Nucleus accumbens (tissue), 56 donors: ENCODE measurements at places on chromosomes 13 and 19.
A peak's percentile ranks its signal among the peaks of the same experiment; 100 is the strongest.

DNA sequence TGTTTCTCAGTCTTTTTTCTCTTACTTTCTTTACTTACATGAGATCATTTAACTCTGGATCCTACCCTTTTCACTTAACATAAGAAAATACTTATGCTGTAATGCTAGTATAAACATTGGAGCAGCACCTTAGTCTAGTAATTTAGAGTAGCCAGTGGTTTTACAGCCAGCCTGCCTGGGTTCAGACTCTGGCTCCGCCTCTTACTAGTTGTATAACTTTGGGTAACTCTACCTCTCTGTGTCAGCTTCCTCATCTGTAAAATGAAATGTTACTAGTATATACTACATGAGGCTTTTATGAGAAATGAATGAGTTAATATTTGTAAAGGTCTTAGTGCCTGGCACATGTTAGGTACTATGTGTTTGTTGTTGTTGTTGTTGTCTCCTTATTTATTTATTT, 5.6 kb downstream of the CDADC1 start:
- no peak for DNase-seq

DNA sequence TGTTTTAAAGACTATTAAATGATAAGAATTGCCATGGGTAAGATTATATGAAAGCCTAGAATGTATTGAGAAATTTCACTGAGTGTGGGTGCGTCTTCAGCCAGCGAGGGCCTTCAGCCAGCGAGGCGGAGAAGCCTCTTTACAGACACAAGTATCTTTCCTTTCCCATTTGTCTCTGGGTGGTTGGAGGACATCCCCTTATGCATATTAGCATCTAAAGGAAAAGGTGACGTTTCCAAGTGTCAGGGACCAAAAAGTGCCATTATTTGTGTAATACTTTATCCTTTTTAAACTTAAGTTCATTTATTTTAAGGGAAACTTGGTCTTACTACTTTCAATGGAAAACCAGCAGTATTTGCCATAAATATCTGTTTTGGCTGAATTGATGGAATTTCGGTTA, 22.2 kb downstream of the SMARCA4 start:
- no peak for DNase-seq

DNA sequence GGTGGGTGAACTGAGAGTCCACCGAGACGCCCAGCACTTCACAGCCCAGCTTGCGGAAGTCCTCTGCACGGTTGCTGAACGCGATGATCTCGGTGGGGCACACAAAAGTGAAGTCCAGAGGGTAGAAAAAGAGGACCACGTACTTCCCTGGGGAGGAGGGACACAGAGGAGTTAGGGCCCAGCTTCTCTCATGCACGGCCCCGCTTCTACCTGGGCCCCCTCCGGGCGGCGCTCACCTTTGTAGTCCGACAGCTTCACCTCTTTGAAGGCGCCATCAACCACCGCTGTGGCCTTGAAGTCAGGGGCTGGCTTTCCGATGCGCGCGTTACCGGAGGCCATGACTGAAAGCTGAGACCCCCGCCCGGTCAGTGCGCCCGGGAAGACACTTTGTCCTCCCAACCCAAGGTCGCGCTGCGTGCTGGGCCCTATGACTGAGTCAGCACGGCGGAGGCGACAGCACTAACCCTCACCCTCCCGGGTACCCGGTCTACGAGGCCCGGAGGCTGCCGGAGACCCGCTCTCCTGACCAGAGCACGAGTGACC, 606 bp downstream of the PRDX2 start:
- DNase-seq = no peak

DNA sequence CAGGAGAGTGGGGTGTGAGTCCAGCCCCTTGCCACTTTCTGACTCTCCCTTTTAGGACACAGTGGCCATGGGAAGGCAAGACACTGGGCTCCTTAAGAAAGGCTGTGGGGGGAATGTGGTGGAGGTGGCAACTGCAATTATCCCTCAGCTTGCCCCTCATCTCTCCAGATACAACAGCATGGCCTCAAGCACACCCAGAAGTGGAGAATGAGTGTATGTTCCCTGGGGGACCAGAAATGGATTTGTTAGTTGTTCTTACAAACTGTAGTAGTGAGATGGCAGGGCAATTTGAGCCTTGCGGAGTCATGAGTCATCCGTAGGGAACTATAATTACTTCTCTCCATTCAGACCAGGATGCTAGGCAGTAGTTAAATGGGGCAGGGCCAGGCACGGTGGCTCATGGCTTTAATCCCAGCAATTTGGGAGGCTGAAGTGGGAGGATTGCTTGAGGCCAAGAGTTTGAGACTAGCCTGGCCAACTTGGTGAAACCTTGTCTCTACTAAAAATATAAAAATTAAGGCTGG, 25.6 kb upstream of the CXCL17 start:
- no peak for DNase-seq

DNA sequence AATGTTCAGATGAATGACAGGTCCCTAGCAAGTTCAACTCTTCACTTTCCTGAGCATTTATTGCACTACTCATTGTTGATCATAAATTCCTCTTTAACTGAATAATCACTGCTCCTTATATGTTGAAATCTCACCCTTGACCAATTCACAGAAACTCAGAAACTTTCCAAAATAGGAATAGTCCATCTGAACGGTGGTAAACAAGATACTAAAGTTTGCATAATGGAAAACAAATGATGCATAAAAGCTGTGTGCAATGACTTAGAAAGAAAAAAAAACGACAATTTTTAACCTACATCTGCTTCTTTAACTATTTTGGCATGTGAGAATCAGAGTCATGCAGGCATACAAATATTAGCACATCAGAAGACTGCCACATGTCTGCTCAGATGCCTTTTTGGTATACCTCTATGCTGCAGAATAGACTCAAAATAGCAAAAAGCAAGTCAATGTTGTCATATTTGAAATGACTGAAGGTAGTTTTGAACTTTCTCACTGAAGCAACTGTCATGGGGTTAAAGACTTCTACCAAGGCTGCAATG, 34.8 kb downstream of the SLC10A2 start:
- DNase-seq = no peak

- DNase-seq = no peak
These were observed 3.4 kb downstream of the NUDT15 start for GRCh38 chr13:48040896-48041295.

DNA sequence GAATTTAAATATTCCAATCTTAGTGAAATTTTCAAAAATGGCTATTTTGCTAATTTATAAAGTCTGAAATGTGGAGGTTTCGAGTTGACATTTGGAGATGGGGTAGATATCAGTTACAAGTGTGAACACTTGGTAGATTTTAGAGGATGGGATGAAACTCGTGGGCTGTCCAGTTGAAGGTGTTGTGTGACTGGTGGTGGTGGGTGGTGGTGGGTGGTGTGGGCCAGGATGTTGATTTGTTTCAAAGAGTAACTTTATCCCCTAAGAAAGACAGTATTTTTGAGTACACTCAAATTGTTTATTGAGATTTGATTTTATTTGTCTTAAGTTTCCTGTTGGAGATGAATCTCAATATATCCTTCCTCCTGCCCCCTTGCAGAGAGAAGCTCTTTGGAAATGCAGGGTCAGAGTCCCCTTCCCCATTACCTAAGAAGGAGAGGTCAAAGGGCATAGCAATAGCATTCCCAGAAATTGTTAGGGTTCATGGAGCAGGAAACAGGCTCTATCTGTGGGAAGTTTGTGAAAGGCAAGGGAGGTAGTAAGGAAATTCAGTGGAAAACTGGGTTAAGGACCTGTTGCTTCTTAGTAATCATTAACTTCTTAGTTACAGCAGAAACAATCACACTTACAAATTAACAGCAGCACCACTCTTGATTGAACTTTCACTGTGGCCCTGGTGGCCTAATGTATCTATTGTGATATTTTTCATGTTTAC, 133.6 kb upstream of the RNF113B start:
- DNase-seq = no peak

DNA sequence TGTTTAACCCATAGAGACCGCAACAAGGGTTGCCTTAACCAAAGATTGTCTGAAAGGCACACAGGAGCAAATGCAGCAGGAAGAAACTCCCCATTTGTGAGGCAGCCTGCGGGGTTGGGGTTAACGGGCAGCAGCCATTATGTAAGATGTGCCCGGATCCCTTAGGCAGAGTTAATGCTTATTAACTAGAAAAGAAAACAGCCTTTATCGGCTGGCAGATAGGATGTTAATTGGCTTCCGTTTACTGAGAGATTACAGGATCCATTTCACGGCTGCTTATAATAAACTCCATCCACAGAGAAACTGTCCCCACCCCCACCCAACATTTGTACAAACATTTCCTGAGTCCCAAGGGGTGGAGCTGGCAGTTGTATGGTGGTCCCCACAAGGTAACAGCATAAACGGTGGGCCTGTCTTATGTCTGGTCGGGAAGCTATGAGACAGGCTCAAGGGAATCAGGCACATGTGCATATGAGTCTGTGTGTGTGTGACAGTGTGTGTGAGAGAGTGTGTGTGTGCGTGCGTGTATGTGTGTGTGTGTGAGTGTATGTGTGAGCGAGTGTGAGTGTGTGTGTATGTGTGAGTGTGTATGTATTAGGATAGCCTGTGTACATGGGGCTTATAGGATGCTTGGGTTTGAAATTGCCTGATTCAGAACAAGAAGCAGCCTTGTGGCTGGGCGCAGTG, 10.5 kb downstream of the SLC25A42 start:
- DNase-seq = no peak

GRCh38 chr19:23415561-23416191, 20.4 kb upstream of the ZNF91 start:
- no peak for DNase-seq

- DNase-seq = no peak
These were observed 12.4 kb downstream of the JAK3 start for GRCh38 chr19:17835182-17836006.

DNA sequence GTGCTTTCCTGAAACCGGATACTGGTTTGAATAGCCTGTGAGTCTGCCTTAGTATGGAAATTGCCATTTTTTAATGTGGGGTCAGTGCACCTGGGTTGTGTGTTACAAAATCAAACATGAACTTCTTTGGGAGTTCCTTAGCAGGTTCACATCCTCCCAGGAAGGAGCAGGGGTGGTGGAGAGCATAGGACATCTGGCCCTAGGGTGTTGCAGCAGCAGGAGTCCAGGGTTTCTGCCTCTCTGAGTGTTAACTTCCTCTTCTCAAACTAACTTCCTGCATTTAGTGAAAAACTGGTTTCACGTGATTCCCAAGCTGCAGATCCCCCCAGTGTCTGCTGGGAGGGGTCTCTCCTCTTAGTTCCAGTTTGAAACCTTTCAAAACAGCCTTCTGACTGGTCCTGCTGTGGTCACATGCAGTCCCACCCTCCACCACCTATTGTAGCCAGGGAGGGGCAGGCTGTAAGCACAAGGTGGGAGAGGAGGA, 7.2 kb downstream of the RNASEH2B start:
- DNase-seq = no peak

- DNase-seq = no peak
These were observed 8.9 kb downstream of the TSHZ3 start for GRCh38 chr19:31340042-31341025.

- no peak for DNase-seq
These were observed 23.8 kb downstream of the PEPD start for GRCh38 chr19:33497778-33498175.

GRCh38 chr13:28423010-28423409, 71.9 kb downstream of the FLT1 start:
- no peak for DNase-seq

DNA sequence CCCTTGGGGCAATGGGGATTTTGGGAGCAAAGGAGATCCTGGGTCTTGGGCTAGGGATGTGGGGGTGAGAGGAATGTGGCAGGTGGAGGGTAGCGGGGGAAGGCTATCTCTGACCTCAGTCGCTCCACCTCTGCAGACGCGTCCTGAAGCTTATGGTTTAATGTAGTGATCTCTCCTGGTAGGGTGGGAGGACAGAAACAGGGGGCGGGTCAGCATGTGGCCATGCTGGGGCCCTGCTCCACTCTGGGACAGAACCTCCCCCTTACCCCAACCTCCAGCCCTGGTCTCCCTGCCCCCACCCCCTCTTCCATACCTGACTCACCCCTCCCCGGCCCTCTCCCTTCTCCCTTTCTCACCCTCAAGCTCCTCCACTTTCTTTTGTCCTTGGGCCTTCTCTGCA, 1.4 kb downstream of the BST2 start:
- DNase-seq = no peak

GRCh38 chr19:39132344-39132969, 6.9 kb downstream of the PAK4 start:
- no peak for DNase-seq

DNA sequence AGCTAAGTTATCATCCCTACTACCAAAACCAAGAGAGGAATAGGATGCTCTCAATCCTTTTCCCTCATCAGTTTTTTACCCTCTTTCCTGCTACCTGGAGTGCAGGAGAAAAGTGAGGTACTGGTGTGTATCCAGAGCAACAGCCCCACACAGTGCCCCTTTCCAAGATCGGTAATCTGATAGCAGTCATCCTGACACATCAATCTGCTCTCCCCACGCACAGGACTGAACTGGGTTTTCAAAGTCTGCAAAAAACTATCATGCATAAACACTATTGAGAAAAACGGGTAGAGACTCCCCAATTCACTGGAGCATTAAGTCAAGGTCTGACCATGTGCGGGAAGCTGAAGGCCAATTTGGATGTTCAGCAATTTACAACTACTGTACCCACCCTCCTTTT, 284.8 kb downstream of the RBM26 start:
- DNase-seq = no peak

DNA sequence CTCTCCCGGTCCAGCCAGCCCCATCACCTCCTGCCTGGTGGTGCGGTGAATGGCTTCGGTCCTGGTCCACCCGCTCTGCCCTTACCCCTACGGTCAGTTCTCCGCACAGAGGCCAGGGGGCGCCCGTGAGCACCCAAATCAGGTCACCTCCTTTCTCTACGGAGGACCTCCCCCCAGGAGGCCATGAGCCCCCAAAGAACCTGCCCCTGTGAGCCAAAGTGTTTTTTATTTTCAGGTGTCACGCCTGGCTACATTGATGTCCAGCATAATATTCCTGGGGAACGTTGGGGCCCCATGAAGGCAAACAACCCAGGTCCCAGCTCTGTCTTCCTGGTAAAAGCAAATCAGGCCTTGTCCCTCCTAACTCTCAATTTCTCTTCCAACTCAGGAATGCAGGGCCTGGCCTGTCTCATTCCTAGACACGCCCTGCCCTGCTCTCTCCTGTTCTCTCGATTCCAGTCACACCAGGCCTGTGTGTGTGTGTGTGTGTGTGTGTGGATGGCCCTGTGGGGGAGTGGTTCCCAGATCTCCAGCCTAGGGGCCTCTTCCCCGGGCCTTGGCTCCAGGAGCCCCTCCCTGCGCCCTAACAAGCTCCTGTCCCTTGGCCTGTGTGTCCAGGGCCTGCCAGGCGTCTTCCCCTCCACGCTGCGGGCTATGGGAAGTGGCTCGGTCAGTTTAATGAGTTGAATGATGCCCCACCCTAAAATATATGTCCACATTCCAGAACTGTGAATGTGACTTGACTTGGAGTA, 9.7 kb upstream of the GIPC1 start:
- no peak for DNase-seq

- DNase-seq = peak; percentile 47
These were observed 4.9 kb downstream of the ARHGEF1 start for GRCh38 chr19:41887711-41888382.

- no peak for DNase-seq
These were observed 7.4 kb upstream of the SLITRK6 start for GRCh38 chr13:85806553-85807175.
